Activated B cell treated with CpG ODN at 0.5 μM for 24 hours (primary cell): ENCODE measurements at places on chromosomes 1 and 21.
A peak's percentile ranks its signal among the peaks of the same experiment; 100 is the strongest.

- no peak for DNase-seq
These were observed 56.9 kb downstream of the LYST start for GRCh38 chr1:235809688-235810397.

- DNase-seq: peak; percentile 53
These were observed 1.1 kb downstream of the CKS1B start for GRCh38 chr1:154975409-154976059.

DNA sequence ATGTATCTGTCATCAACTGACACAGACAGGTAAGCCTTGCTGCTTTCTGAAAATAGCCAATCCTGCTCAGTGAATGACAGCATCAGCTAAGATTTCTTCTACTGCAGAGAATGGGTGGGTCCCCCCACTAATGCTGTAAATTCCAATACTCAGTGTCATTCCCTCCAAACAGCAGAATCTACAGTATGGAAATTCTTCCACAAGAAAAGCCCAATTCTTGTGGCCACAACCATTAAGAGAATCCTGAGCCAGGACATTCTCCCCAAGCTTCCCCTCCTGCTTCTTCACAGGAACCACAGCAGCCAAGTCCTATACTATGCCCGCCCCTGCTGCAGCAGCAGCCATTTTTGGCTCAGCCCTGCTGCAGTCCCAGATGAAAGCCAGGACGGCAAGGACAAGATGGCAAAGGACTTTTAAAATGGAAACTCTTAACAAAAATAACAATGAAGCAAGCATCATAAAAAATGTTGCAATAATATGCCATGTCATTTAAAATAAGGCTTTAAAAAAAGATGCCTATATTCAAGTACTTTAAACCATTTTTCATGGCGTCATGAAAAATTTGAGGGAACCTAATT, 26.8 kb downstream of the EIF4G3 start:
- no peak for DNase-seq

DNA sequence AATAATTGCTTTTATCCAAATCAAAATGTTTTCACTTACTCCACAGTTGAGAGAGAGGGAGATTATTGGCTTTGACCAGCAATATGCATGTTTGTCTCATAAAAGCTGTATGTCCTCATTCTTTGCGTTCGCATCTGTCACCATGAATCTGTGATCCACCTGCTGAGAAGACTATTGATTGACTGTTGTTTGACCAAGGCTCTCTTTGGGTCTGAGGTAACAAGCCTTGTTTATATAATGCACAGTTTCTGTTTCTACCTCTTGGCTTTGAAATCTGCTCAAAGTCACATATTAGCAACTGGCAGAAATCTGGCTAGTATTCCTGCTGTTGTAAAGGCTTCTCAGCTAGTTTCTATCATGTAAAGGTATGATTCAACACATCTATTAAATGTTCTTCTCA, 157.0 kb downstream of the LYPLAL1 start:
- no peak for DNase-seq

- no peak for DNase-seq
These were observed 55.5 kb upstream of the DYNLT5 start for GRCh38 chr1:66696771-66697170.

DNA sequence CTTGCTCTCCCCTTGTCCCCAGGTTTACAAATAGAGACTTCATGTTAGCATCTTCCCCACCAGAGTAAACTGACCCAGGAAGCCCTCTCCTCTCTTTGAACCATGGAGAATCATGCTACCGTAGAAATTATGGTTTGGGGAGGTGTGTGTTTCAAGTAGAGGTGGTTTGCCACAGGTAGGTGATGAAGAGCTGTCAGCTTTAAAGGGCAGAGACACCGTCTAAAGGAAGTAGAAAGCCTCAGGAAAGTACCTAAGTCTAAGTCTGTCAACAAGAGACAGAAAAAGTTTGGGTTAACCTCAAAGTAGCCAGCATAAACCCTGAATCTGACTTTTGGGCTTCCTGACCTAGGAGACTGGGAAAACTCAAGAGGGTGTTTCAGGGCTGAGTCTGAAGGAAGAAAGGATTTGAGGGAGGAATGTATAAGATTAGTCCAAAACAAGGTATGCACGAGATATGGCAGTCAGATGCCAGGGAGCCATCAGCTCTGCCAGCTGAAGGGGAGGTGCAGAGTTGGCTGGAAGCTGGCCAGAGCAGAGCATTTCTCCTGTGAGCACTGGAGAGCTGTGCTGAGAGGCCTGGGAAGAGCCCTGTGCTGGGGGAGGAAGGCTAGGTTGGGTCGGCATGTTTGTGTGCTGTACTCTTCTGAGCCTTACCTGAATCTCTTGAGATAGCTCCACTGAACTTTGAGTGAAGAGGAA, 14.3 kb downstream of the ADAMTSL4 start:
- DNase-seq: no peak

DNA sequence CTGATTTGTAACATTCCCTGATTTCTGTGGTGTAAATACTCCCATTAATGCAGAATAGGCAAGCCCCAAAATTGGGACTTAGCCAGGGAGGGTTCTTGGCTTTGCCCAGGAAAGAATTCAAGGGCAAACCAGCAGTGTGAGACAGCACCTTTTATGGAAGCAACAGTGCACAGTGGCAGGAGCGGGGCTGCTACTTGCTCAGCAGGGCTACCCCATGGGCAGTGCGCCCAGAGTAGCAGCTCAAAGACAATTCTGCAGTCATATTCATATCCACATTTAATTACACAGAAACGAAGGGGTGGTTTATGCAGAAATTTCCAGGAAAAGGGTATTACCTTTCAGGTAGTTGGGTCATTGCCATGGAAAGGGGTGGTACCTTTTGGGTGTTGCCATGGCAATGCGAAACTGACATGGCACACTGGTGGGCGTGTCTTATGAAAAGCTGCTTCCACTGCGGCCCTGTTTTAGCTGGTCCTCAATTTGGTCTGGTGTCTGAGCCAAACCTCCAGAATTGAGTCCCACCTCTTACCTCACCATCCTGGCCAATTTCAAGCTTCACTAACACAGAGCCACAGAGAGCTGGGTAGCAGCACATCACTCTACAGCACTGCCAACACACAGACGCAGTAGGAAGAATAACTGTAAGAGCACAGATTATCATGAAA, 35.9 kb downstream of the FHAD1 start:
- no peak for DNase-seq

- peak; percentile 1 for DNase-seq
These were observed 8.1 kb downstream of the TFF3 start for GRCh38 chr21:42307106-42307505.

DNA sequence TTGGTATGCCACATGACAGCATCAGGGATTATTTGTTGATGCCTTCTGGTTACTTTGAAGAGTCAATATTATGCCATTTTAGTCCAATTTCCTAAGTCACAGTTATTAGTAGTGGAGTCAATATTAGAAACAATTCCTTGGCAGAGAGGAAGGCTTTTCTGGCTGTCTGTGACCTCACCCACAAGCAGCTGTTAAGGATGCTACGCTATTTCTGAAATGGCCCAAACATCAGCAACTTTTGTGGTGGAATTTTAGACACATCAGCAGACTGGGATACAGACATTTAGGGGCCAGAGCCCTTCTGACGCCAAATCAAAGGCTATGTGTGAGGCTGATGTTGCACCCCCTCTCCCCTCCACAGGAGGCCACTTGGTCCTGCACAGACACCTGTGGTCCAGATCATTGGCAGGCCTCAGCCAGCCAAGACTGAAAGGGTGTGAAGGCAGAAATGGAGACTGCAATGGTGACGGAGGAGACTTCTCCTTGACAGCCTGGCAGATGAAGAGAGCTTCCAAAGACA, 9.2 kb upstream of the RXRG start:
- DNase-seq: no peak

DNA sequence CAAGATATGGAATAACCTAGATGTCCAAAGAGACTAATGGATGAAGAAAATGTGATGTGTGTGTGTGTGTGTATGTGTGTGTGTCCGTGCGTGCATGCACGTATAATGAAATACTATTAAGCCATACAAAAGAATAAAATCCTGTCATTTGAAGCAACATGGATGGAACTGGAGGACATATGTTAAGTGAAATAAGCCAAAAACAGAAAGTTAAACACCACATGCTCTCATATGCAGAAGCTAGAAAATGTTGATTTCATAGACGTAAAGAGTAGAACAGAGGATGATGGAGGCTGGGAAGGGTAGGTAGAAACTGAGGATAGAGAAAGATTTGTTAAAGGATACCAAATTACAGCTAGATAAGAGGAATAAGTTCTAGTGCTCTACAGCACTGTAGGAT, 133.7 kb downstream of the APP start:
- DNase-seq: no peak

- DNase-seq: no peak
These were observed 17.1 kb downstream of the SCAF4 start for GRCh38 chr21:31714741-31715365.

DNA sequence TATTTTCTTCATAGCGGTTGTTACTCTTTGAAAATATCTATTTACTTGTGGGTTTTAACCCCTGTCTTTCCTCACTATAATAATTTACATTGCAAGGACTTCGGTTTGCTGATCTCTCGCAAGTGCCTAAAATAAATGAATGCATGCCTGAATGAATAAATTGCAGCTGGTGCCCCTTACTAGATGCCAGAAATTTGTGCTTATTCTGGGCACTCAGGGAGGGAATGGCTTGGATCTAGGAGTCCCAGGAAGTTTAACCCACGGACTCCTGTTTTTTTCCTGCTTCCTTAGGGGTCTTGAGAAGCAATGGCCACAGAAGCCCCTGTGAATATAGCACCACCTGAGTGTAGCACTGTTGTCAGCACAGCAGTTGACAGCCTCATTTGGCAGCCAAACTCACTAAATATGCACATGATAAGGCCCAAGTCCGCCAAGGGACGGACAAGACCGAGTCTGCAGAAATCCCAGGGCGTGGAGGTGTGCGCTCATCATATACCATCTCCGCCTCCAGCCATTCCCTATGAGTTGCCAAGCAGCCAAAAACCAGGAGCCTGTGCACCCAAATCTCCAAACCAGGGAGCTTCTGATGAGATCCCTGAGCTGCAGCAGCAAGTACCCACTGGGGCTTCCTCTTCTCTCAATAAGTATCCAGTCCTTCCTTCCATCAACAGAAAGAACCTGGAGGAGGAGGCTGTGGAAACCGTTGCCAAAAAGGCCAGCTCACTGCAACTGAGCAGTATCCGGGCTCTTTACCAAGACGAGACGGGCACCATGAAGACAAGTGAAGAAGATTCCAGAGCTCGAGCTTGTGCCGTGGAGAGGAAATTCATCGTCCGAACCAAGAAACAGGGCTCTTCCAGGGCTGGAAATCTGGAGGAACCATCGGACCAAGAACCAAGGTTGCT, 4.2 kb upstream of the PLA2G2C start:
- DNase-seq: no peak

DNA sequence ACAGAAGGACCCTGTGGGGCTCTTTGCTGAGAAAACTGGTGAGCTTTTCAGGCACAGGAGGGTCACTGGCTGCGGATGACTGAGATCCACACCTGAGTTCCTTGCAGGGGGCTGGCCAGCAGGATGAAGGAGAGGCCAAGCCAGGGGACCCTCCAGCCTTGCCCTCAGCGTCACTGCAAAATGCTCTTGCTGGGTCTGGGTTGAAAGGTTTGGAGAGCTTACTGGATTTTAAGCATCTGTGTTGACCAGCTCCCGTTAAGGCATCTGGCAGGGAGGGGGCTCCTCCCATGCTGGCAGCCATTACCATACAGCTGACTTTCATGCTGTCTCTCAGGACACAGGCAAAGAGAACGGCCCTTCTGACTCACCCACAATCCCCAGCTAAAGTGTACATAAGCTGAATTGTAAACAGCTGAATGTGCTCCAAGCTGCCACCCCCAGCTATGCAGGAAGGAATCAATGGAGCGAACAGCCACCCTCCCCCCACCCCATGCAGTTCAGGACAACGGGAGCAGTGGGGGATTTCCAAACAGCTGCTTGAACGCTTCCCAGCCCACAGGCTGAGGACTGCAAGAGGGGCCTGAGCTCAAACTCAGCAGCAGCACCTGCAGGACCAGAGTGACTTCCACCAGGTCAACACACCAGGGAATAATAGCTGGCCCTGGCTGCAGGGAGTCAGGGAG, 21.3 kb upstream of the A3GALT2 start:
- DNase-seq: no peak

- DNase-seq: no peak
These were observed 139.8 kb downstream of the DMRTB1 start for GRCh38 chr1:53598966-53599365.

GRCh38 chr1:234775477-234776246, 165.7 kb upstream of the IRF2BP2 start:
- DNase-seq: no peak

- DNase-seq: no peak
These were observed 18.7 kb downstream of the CLSTN1 start for GRCh38 chr1:9805006-9805508.

GRCh38 chr1:5662744-5663126, 329.5 kb downstream of the NPHP4 start:
- DNase-seq: no peak

GRCh38 chr21:14414932-14415508, 32.1 kb upstream of the HSPA13 start:
- DNase-seq: no peak

DNA sequence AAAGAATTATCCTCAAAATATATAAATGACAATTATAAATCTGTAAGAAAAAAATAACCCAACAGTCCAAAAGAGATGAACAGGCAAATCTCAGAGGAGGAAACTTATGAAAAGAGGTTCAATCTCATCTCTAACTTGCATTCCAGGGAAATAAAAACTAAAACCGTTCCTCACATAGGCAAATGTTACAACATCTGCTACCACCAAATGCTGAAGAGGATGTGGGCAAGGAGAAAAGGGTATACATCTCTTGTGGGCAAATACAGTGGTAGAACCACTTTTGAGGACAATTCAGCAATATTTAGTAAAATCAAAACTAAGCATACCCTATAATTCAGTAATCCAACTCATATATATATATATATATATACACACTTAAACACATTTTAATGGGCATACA, 33.7 kb upstream of the SGIP1 start:
- no peak for DNase-seq

DNA sequence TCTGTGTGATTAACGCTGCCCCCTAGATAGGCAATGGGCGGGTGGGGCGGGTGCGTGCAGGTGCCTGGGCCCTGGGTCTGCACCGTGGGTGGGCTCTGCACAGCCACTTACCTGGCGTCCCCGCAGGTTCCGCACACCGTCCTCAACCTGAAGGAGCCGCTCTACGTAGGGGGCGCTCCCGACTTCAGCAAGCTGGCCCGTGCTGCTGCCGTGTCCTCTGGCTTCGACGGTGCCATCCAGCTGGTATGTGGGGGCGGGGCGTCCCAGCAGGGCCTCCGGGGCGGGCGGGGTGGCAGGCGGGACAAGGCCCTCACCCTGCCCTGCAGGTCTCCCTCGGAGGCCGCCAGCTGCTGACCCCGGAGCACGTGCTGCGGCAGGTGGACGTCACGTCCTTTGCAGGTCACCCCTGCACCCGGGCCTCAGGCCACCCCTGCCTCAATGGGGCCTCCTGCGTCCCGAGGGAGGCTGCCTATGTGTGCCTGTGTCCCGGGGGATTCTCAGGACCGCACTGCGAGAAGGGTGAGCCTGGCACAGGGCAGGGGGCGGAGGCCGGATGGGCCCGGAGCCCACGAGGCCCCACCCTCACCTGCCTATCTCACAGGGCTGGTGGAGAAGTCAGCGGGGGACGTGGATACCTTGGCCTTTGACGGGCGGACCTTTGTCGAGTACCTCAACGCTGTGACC, 22.8 kb downstream of the RNF223 start:
- DNase-seq: no peak
